ENCODE measurements at places on chromosomes 1 and 21.
A peak's percentile ranks its signal among the peaks of the same experiment; 100 is the strongest.

GRCh38 chr1:77768006-77768405 is 8.4 kb upstream of the USP33 start:
- DNase-seq: no peak

DNA sequence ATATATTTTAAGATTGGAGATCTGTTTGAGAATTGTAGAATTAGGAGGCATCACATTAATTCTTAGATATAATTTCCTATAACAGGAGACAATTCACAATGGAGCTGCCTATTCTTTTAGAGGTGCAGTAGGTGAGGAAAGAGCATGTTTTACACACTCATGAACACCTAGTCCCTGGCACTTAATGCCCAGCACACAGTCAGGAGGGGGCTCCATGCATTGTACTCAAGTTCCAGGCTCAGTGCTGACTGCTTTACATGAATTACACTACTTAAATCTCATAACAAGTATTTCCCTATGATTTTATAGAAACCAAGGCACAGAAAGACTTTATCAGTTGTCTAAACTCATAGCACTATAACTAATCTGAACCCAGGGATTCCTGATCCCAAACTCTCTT is 360 bp upstream of the GBP3 start:
- no peak for DNase-seq

GRCh38 chr1:83512373-83513193 is 486.3 kb downstream of the TTLL7 start:
- DNase-seq: no peak

DNA sequence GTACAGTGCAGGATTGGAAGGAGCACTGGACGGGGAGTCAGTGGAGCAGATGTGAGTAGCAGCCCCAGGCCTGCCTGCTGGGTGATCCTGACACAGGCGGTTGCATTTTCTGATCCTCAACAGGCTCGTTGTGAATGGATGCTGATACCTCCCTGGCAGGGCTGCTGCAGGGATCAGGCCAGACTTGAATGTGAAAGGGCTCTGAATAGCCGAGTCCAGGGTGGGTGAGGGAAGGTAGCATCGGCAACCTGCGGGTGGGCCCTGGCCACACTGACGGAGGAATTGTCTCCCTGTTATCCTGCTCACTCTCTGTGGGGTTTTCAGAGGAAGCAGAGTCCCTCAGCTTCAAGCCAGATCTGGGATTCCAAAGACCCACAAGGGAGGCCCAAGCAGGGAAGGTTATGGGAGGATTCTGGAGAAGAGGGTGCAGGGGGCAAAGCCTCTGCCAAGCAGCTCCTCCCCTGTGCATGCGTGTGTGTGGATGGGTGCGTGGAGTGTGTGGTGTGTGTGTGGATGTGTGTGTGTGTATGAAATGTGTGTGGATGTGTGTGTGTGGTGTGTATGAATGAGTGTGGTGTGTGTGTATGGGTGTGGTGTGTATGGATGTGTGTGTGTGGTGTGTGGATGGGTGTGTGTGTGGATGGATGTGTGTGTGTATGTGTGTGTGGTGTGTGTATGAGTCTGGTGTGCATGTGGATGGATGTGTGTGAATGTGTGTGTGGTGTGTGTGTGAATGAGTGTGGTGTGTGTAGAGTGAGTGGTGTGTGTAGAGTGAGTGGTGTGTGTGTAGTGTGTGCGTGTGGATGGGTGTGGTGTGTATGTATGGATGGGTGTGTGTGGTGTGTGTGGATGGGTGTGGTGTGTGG is 100.3 kb downstream of the UBIAD1 start:
- no peak for DNase-seq

DNA sequence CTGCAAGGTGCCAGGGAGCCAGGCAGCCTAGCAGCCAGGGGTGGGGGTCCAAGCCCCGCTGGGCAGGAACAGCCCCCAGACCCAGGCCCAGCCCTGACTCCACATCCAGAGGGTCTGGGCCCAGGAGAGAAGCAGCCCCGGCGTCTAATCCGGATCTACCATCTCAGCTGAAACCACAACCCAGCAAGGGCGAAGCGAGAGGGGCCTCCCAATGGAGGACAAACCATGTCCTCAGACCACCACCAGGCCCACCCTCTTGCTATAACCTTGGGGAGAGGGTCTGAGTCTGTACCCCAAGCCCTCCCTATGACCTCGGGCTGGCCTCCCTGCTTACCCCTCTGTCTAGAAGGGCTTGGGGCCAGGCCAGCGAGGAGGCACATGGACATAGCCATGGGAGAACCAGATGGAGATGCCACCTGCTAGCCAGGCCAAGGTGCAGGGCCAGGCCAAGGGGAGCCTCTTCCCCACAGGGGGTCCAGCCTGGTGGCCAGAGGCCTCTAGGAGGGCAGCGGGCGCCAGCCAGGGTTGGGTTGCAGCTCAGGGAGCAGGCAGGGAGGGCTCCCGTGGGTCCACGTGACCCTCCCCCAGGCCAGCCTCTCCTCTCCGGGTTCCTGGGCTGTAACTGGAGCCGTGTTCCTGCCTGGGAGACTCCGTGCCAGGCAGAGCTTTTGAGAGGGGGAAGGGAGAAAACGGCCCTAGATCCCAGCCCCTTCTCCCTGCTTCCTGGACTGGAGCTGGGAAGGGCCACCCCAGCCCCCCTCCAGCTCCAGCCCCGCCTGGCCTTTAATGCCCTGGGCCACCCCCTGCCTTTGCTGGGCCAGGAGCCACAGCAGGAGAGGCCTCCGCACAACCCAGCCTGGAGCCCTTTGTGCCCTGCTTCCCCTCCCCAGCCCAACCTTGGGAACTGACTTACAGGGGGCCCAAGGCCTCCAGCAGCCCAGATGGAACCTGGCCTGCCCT is 2.5 kb downstream of the WNT9A start:
- DNase-seq: no peak

GRCh38 chr1:171611306-171611705 is 10.7 kb upstream of the MYOCOS start:
- no peak for DNase-seq

DNA sequence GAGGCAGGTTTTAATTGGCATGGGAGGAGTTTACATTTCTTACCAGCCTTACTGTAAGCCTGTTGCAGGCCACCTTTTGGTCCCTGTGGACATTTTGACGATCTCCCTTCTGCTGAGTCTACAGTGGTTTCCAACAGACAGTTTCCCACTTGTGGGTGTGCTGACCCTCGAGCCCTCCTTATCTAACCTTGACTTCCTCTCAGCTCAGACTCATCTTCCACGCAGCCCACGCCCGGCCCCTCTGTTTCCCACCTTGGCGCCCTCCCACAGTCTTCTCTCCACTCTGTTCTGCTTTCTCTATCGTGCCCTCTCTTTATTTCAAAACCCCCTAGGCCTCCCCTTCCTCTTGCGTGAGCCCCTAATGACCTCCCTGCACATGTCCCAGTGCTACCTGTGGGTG is 6.1 kb upstream of the ARL8A start:
- DNase-seq: no peak

GRCh38 chr1:4602462-4603294 is 51.7 kb upstream of the AJAP1 start:
- DNase-seq: no peak

- no peak for DNase-seq
Observed at GRCh38 chr1:93967306-93967705, 58.1 kb upstream of the GCLM start.

DNA sequence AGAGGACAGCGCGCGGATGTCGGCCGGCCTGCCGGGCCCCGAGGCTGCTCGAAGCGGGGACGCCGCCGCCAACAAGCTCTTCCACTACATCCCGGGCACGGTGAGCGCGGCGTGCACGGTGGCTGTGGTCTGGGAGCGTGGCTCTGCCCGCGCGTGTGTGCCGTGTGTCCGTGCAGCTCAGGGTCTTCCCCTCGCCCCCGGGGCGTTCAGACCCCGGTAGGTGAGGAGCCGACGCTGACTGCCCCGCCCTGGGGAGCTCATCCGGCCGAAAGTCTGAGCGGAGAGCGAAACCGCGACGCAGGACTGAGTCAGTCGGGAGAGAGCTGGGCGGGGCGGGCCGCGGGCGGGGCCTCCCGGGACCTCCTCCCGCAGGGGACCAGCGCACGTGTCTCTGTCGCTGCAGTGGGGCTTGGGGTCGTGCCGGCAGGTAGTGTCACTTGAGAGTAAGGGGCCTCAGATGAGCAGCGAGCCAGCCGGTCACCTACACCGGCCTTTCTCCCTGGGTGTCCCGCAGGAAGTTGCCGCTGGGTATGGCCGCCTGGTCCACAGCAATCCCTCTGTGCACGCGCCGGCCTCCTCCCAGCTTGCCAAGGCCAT is 520 bp downstream of the PLEKHN1 start:
- peak; percentile 81 for DNase-seq

- no peak for DNase-seq
Observed at GRCh38 chr21:33685613-33686197, 43.4 kb downstream of the ITSN1 start.

DNA sequence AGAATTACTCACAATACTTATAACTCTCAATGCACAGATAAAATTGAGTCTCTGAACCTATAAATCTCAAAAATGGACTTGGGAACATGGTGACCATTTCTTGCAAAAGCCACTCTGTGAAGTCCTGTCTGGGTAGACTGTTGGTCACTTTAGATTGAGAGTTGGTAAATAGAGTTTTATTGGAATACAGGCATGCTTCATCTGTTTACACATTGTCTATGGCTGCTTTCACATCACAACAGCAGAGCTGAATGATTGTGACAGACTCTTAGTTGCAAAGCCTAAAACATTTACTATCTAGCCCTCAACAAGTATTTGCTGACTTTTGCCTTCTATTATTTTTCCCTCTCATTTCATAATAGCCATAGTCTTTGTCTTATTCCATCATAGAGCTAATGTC is 24.1 kb upstream of the ASPM start:
- no peak for DNase-seq

DNA sequence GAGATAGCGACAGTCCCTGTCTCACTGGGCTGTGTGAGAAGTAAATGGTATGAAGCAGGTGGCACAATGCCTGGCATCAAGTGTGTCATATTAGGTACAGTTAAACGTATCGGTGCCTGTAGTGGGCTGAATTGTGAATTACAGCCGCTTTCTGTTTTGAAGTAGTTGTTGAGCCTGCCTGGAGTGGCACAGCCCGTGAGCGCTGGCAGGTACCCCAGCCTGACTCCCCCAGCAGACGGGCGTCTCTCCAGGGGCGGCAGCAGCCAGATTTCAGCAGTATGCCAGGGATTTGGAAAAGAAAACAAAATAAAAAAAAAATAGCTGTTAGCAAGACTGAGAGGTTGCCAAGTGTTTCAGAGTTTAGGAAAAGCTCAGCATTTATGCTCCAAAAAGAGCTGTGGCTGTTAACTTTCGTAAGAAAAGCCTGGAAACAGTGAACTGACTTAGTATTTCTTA is 26.6 kb upstream of the GPR153 start:
- DNase-seq: no peak

GRCh38 chr1:37035796-37036666 is 1.7 kb upstream of the GRIK3 start:
- DNase-seq: no peak

GRCh38 chr21:38817371-38818324 is 11.9 kb downstream of the ETS2 start:
- no peak for DNase-seq

- no peak for DNase-seq
Observed at GRCh38 chr1:87044840-87045239, 130.4 kb downstream of the HS2ST1 start.

DNA sequence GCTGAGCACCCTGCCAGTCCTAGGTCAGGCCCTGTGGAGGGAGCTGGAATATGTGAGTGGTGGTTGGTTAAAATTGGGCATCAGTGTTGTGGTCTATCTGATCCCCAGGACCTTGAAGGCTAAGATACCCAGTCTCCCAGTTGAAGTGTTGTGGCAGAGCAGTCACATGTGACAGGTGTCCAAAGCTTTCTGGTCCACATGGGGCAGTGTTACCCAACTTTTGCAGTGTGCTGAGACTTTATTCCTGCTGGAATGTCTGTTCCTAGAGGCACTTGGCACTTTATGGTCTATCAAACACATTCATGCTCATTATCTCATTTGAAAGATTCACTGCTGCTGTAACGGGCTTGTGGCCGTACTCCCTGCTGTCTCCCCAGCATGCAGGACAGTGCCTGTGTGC is 21.0 kb upstream of the LORICRIN start:
- no peak for DNase-seq

DNA sequence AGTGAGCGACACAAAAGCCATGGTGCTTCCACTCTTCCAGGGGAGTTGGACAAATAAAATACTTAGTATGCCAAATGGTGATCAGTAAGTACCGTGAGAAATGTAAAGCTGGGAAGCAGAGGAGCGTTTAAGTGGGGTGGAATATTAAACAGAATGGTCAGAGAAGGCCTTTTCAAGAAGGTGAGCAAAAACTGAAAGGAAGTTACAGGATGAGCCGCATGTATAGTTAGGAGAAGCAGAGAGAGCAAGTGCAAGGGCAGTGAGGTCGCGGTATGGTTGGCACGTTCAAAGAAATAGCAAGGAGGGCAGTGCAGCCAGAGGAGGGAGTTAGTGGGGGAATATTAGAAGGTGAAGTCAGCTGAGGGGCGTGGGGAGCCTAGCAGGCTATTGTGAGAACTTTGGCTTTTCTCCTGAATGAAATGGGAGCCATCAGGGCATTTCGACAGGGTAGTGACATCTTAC is 748 bp upstream of the ATP6V0B start:
- DNase-seq: no peak

GRCh38 chr1:50430010-50430405 is 6.8 kb upstream of the DMRTA2 start:
- no peak for DNase-seq

DNA sequence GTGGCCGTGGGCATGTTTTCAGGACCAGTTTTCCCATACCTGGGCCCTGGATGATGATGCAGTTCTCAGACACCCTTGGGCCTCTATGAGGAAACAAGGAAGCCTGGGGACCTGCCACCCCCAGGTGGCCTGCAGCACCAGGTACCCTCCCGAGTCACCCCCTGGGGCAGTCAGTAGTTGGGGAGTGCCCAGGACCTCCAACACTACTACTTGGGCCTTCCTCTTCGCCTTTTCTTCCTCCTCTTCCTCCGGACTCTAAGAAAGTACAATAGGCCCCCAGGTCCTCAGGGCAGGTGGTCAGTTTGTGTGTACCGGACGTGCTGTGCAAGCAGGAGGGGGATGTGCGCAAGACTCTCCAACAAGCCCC is 11.9 kb upstream of the SRARP start:
- DNase-seq: no peak

DNA sequence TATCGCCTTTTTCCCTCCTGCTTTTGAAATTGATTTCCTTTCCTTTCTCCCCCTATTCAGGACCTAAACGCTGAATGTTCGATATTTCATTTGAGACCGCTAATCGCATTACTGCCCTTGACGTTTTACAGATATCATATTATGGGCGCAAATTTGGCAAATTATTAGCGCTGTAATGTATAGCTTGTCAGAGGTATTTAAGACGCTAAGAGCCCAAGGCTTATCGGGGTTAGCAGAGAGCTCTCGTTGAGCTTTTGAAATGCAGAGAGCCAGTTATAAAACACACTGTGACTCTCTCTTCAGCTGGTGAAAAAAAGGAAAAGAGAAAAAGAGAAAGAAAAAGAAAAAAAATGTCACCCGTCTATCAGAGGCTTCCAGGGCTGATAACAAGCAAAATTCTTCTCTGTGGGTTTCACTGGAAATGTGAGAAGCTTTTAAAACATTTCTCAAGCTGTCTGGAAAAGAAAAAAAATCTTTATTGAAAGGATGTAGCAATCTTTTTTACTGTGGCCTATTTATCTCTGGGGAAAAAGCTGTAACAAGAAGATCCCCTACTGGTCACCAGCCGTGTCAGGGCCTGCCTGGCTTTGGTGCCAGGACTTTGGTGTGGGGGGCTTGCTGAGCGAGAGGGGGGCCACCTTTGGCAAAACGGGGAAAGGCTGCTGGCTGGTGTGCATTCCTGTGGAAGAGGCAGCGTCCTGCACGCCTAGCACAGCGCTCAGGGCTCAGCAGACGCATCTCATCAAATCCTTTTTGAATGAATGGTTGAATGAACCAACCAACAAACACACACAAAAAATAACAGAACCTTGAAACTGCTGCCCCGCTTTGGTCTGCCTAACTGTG is 119.8 kb downstream of the RNF220 start:
- no peak for DNase-seq
